ENCODE measurements at places on chromosomes 12 and 14.

- peak; percentile 20 for DNase-seq
Measured at GRCh38 chr14:90758959-90759358, 57.3 kb downstream of the TTC7B start.

GRCh38 chr14:105393151-105393550 is 5.2 kb upstream of the TEX22 start:
- DNase-seq = no peak

- DNase-seq = peak; percentile 67
Measured at GRCh38 chr12:107884769-107885694, 110.5 kb downstream of the ASCL4 start.

GRCh38 chr14:22803687-22803974 is 11.6 kb downstream of the SLC7A7 start:
- DNase-seq = no peak

DNA sequence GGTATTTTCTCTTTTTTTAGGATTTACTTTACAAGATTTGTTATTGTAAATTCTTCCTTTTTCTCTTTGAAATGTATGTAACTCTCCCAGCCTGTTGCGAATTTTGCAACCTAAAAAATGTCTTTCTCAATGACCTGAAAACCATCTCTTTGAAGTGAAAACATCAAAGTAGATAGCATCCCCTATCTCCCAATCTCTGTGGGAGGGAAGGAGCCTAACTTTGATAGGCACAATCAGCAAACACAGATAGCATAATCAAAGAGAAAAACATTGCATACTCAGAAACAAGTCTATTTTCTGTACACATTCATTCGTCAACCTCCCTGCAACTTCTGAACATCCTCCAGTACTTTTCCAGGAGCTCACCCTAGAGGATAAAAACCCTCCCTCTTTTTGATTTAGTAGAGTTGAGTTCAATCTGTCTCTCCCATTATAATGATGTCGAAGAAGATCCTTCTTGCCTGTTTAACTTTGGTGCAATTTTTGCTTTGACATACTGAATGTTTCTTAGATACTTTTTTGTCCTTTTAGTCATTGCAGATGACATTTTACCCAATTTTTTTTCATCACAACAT is 849.2 kb upstream of the LRFN5 start:
- no peak for DNase-seq

DNA sequence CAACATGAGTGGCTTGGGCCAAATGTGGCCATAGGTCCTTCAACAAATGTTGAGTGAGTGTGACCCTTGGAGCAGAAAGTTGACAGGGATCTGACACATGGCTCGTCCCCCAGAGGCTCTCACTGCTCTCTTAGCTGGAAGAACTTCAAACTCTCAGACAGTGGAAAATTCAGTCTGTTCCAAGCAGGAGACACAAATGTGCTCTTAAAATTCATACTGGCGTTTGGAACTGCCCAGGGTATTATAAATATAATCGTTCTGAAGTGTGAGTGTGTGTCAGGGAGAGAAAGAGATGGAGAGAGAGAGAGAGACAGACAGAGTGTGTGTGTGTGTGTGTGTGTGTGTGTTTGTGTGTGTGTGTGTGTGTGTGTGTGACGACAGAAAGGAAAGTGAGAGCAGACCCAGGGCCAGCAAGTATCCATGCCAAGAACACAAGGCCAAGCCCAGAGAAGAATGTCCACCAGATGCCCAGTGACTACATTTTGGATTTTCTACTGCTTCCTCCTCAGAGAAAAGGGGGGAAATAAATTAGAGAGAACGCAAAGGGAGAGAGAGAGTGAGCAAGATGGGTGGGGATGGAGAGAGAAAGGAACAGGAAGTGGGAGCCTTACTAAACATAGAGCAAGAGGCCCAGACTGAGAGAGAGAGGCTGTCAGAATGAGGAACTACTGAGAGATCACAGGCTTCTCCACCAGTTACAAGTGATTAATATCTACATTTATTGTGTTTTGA is 193.6 kb upstream of the NUDT4 start:
- no peak for DNase-seq

DNA sequence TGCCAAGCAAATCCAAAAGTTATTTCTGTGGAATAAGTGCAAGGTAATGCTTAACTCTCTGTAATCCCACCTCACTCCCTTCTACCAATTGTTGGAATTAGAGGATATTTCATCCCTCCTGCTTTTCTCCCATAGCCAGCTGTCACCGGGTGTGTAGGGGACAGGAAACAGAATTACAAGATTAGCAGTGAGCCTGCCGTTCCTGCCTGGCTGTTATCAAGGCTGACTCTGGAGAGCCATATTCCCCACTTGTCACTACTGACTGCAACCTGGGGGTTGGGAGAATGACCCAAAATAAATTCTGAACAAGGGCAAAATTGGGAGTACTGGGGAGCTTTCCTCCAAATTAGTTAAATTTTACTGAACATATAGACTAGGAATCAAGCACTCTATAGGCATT is 24.8 kb downstream of the TBX5 start:
- DNase-seq = no peak

DNA sequence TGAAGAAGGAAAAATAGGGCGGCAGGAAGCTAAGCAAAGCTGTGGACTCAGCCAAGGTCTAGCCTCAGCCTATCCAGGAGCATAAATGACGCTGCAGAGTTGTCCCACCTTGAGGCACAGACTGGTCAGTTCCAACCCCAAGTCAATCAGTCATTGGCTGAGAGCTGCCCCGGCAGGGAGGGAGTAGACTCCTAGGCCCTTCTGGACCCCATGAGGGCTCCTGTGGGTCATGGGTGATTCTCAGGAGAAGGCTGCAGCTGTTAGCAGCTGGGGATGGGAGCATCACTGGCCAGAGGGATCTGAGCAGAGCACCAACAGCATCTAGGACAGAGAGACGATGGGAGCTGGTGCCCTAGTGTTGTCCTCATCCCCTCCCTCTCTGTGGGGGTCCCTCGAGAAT is 51.8 kb upstream of the ESRRB start:
- no peak for DNase-seq

- no peak for DNase-seq
Measured at GRCh38 chr12:6615802-6616201, 8.6 kb upstream of the CHD4 start.

DNA sequence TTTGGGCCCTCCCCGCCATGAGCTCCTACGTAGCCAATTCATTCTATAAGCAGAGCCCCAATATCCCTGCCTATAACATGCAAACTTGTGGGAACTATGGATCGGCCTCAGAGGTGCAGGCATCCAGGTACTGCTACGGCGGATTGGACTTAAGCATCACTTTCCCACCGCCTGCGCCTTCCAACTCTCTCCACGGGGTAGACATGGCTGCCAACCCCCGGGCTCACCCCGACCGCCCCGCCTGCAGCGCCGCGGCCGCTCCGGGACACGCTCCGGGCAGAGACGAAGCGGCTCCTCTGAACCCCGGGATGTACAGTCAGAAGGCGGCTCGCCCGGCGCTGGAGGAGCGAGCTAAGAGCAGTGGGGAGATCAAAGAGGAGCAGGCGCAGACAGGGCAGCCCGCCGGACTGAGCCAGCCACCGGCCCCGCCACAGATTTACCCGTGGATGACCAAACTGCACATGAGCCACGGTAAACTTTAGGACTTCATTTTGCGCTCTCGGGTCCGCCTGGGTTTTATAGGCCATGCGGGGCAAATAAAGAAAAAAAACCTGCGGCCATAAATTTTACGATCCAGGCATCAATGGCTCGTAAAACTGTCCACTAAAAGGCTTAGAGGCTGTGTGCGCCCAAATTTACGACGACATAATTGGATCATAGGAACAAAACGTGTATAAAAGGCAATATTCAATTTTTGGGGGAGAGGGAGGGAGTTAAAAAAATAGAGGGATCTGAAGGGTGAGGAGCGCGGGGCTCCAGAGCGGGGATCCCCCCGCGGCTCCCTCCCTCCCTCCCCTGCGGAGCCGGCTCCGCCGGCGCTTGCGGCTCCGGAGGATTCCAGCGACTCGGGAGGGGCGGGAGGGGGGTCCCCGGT is 493 bp downstream of the HOXC5 start:
- peak; percentile 74 for DNase-seq

All from ELR (cell line).